ENCODE measurements at places on chromosomes 12 and 14. TPM values are rescaled to one million over a fixed set of nuclear protein-coding genes. Genes with fewer than 3 reads are reported as not detected.

- no peak overlapping the region for H3K4me3 ChIP-seq
- H3K27ac ChIP-seq: no peak overlapping the region
- no peaks in the 10 kb centered on the region for H3K27me3 ChIP-seq
- DNase-seq: no peak
These were observed 155.0 kb downstream of the DAD1 start for GRCh38 chr14:22434030-22434429.

DNA sequence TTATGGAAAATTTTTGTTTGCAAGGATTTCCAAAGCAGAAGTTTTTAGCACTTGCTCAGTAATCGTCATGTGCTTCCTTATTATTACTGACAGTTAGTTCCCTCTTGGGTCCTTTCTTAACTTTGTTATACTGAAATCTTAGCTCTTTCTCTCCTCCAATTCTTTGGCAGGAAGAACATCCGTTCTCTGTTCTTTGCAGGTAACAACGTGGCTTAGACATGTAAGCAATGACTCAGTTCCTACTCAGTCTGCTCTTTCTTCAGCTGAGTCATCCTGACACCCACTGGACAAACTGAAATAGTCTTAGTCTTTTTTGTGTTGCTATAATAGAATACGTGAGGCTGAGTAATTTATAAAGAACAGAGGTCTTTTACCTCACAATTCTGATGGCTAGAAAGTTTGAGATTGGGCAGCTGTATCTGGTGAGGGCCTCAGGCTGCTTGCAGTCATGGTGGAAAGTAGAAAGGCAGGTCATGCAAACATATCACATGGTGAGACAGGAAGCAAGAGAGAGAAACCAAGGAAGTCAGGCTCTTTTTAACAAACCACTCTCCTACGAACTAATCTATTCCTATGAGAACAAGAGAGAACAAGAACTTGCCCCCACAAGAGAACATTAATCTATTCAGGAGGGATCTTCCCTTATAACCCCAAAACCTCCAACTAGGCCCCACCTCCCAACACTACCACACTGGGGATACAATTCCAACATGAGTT, 49.2 kb downstream of the TESPA1 start:
- H3K27me3 ChIP-seq: no peaks in the 10 kb centered on the region
- H3K36me3 ChIP-seq: no peaks in the 10 kb centered on the region
- H3K4me3 ChIP-seq: no peak overlapping the region
- DNase-seq: no peak
- H3K4me1 ChIP-seq: no peaks in the 10 kb centered on the region
- H3K27ac ChIP-seq: no peak overlapping the region

The DDHD1 gene
- total RNA-seq: 14.0 TPM

DNA sequence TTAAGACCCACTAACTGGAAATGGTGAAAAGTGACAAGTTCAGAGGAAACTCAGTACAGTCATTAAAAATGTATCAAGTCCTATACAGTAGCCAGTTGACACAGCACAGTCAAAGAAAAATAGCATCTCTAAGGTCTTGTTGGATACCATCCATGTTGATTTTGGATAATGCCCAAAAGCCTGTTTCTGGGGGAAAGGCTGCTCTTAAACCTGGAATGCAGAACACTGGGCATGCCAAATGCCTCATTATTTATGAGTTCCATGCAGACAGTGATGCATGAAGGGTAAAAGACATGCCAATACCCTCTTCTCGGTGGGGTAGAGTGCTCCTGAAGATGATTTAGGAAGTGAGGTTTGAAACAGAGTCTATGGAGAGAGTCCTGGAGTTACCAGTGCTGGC, 29.6 kb downstream of the KCNK13 start:
- H3K27me3 ChIP-seq: no peaks in the 10 kb centered on the region
- H3K36me3 ChIP-seq: no peaks in the 10 kb centered on the region
- no peak overlapping the region for H3K27ac ChIP-seq
- no peak overlapping the region for H3K4me3 ChIP-seq

DNA sequence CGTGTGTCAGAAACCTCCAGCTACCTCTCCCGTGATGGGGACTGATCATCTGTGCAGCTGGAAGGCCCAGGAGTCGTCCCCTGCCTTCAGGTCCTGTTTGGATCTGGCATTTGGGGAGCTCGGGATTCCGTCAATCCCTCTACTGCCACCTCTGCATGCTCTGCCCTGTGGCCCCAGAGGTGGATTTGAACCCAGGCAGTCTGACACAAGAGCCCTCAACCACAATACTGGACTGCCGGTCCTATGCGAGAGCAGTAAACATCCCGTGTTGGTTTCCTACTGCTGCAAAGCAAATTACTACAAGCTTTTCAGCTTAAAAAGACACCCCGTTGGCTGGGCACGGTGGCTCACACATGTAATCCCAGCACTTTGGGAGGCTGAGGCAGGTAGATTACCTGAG, 121.9 kb upstream of the FKBP4 start:
- H3K27me3 ChIP-seq: no peaks in the 10 kb centered on the region
- peak; percentile 26 for DNase-seq
- H3K4me3 ChIP-seq: no peak overlapping the region
- no peak overlapping the region for H3K27ac ChIP-seq

The IL23A gene
- 2.3 TPM for total RNA-seq

DNA sequence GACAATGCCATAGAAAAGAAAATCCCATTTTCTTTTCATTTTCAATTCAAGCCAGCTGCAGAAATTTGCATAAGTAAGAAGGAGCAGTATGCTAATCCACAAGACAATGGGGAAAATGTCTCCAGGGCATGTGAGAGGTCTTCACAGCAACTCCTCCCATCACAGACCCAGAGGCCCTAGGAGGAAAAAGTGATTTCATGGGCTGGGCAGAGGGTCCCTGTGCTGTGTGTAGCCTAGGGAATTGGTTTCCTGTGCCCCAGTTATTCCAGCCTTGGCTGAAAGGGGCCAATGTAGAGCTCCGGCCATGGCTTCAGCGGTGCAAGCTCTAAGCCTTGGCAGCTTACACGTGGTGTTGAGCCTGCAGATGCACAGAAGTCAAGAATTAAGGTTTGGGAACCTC, 211.4 kb downstream of the CCDC59 start:
- H3K4me3 ChIP-seq: no peak overlapping the region
- DNase-seq: no peak
- H3K36me3 ChIP-seq: no peaks in the 10 kb centered on the region
- no peaks in the 10 kb centered on the region for H3K27me3 ChIP-seq
- no peak overlapping the region for H3K27ac ChIP-seq
- H3K4me1 ChIP-seq: no peaks in the 10 kb centered on the region

DNA sequence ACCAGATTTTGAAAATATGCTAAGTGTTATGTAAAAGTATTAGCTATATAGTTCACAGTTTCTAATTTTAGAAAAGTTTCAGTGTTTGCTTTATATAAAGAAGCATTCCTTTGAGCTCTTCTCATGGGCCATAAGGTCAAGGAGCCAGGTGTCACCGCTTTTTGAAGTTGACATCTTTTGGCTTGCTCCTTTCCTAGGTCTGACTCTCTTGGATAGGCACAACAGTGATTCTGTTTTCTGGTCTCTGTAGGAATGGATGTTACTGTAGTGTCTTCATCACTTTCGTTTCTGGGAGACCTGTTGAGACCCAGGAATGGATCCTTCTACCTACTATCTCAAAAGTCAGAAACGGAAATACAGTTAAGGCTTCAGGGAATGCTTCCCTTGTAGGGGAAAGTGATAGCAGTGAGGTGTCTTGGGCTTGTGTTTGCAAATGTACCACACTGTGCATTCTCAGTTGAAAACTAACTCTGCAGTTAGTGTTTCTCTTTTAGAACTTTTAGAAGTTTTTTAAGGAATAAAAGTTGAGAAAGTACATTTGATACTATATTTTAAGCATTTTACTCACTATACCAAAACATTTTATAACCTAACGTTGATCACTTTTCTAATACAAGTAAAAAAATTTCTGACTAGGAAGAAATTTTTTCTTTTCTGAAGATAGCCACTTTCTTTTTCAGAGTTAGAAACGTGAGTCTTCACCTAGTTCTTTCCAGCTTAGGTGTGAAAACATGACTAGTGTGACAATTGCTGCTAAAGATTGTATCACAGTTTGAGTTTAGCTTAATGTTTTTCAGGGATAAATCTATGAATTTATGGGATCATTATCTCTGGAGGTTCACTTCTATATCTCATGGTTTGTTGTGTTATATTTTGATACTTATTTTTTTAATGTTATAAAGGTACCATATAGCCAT, 20.8 kb downstream of the VRK1 start:
- H3K27ac ChIP-seq: no peak overlapping the region
- H3K36me3 ChIP-seq: no peaks in the 10 kb centered on the region
- H3K27me3 ChIP-seq: no peaks in the 10 kb centered on the region
- H3K4me1 ChIP-seq: peaks cover 4% of the 10 kb centered on the region
- no peak for DNase-seq

DNA sequence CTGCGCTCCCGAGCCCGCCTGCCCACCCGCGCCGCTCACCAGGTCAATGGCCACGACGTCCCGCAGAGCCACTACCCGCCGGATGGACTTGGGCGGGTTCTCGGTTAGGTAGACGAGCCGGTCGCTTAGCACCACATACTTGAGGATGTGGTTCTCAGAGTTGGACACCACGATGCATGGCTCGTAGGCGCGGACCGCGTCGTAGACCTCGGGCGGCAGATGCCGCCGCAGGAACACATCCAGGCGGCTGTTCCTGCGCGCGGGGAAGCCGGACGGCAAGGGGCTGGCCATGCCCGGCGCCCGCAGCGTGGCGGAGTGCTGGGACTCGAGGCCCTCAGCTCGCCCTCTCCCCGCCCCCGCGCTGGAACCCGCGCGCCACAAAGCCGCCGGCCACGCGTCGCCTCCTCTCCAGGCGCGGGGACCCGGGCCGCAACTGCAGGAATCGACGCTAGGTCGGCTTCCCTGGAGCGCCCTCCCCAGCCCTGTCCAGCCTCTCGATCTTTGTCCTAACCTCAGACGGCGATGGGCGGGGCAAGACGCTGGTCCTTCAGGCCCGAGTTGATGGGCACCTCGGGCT, at the start of gene C12orf56:
TSS of gene C12orf56 (minus strand) at position 484 of the 577 bp plus-strand sequence. CDS start at position 291, 193 bp downstream.
- H3K4me3 ChIP-seq: peak within 1 kb of the TSS; percentile 37
- H3K4me1 ChIP-seq: no peaks in the 10 kb centered on the region
- no peak for DNase-seq
- H3K27ac ChIP-seq: no peak within 1 kb of the TSS

- DNase-seq: no peak
- no peak overlapping the region for H3K4me3 ChIP-seq
- no peaks in the 10 kb centered on the region for H3K27me3 ChIP-seq
These were observed 125.6 kb upstream of the NOS1 start for GRCh38 chr12:117486840-117487659.

GRCh38 chr12:12718381-12718759, 1.2 kb downstream of the CDKN1B start:
- peaks cover 5% of the 10 kb centered on the region for H3K4me1 ChIP-seq
- DNase-seq: no peak
- peak overlapping the region; percentile 96 for H3K4me3 ChIP-seq

GRCh38 chr12:107152315-107152714, 59.0 kb upstream of the CRY1 start:
- no peaks in the 10 kb centered on the region for H3K4me1 ChIP-seq
- H3K36me3 ChIP-seq: no peaks in the 10 kb centered on the region
- no peak for DNase-seq
- no peak overlapping the region for H3K27ac ChIP-seq
- no peaks in the 10 kb centered on the region for H3K27me3 ChIP-seq

The OR6C6 gene
- not detected for total RNA-seq

The GPD1 gene
- total RNA-seq: 1.2 TPM

GRCh38 chr14:55122440-55122986, 6.5 kb upstream of the LGALS3 start:
- DNase-seq: no peak
- H3K4me1 ChIP-seq: no peaks in the 10 kb centered on the region
- no peak overlapping the region for H3K27ac ChIP-seq
- H3K36me3 ChIP-seq: no peaks in the 10 kb centered on the region

GRCh38 chr12:52691076-52691840, 11.1 kb upstream of the KRT1 start:
- peaks cover 9% of the 10 kb centered on the region for H3K4me1 ChIP-seq
- H3K36me3 ChIP-seq: no peaks in the 10 kb centered on the region
- DNase-seq: no peak
- peak overlapping the region; percentile 33 for H3K4me3 ChIP-seq
- H3K27me3 ChIP-seq: peaks cover 17% of the 10 kb centered on the region

DNA sequence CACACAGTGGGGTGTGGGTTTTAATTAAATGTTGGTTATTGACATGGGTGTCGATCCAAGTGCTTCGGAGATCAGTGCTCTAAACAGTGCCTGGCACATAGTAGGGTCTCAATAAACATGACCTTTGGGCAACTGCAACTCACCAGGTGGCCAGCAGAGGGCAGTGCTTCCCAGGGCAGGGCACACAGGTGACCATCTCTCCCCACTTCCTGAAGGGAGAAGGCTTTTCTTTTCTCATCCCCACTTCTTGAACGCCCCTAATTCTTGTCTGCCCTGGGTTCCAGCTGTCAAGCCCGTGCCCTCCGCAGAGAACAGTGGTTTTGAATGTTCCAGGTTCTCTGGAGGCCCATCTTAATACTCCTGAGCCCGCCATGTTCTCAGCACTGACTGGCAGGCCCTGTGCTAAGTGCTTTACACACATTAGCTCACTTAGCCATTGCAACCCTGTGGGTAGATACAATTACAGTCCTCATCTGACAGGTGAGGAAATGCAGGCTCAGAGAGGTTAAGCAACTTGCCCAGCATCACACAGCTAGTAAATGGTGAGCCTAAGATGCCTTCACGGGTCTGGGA, 16.3 kb downstream of the RAPGEF3 start:
- H3K27ac ChIP-seq: no peak overlapping the region
- H3K27me3 ChIP-seq: no peaks in the 10 kb centered on the region
- no peak for DNase-seq
- H3K4me3 ChIP-seq: no peak overlapping the region

GRCh38 chr12:128715485-128715884, 108.3 kb downstream of the SLC15A4 start:
- H3K4me1 ChIP-seq: no peaks in the 10 kb centered on the region
- no peak overlapping the region for H3K27ac ChIP-seq
- no peak overlapping the region for H3K4me3 ChIP-seq
- H3K27me3 ChIP-seq: no peaks in the 10 kb centered on the region
- no peak for DNase-seq

The SSTR1 gene
- total RNA-seq: 0.93 TPM

The PPM1A gene
- 51.2 TPM for total RNA-seq

The MSI1 gene
- 51.9 TPM for total RNA-seq

DNA sequence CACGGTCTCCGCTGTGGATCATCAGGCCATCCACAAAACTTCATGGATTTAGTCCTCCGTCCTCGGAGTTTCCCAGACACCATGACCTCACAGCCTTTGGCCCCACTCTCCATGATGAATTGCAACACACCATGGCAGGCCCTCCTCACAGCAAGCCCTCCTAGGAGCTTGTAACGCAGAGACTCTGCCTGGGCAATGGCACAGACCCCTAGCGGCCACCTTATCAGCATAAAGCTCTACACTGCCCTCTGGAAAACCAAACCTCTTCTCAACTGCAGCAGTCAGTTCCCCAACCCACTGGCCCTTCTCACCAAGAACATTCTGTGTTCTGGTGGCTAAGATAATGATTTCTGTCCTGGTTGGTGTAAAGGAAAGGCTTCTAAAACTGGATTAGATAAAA, 238.4 kb upstream of the USP15 start:
- H3K36me3 ChIP-seq: no peaks in the 10 kb centered on the region
- DNase-seq: no peak
- no peaks in the 10 kb centered on the region for H3K27me3 ChIP-seq

The FITM1 gene
- 0.33 TPM for total RNA-seq

- H3K36me3 ChIP-seq: no peaks in the 10 kb centered on the region
- H3K27ac ChIP-seq: no peak overlapping the region
- no peaks in the 10 kb centered on the region for H3K4me1 ChIP-seq
- DNase-seq: no peak
- no peak overlapping the region for H3K4me3 ChIP-seq
- H3K27me3 ChIP-seq: no peaks in the 10 kb centered on the region
These were observed 23.2 kb upstream of the DCN start for GRCh38 chr12:91205811-91206210.

GRCh38 chr12:110813285-110813684, 33.5 kb upstream of the CCDC63 start:
- DNase-seq: no peak
- H3K27me3 ChIP-seq: peaks cover 24% of the 10 kb centered on the region
- no peak overlapping the region for H3K27ac ChIP-seq
- H3K4me3 ChIP-seq: no peak overlapping the region

Measured in H1 (cell line).